ENCODE measurements at places on chromosomes 13 and 19.

- no peak for DNase-seq
- no peak overlapping the region for H3K4me3 ChIP-seq
- H3K36me3 ChIP-seq, result peaks cover 32% of the 10 kb centered on the region
- H3K27ac ChIP-seq, result peak overlapping the region; percentile 59
- peaks cover 28% of the 10 kb centered on the region for H3K4me1 ChIP-seq
- no peaks in the 10 kb centered on the region for H3K27me3 ChIP-seq
Measured at GRCh38 chr19:19039901-19040300, 6.5 kb downstream of the ARMC6 start.

DNA sequence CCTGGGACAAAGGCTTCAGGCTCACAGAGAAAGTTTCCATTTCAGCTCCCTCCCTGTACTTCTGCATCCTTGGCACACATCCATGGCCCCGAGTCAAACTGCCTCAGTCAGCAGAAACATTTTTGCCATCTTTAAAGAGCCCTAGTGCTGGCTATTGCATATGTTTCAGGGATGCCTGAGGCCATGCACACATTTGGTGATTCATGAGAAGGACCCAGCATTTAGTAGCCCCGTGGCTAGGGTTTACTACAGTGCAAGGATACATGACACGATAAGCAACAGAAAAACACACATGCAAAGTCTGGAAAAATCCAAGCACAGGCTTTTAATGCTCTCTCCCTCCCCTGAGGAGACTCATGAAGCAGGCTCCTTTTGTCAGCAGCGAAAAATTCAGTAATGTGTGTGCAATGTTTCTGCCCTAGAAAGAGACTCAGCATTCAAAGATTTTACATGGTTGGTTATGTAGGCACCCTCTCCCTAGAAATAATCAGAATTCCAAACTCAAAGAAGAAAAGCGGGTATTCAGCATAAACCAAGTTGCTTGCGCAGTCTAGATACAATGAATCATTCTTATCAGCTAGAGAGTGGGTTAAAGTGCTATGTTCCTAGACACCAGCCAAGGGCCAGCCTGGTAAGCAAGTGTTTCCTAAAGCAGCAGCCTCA, 17.6 kb downstream of the ACOD1 start:
- H3K27me3 ChIP-seq, result peaks cover 6% of the 10 kb centered on the region
- no peak overlapping the region for H3K27ac ChIP-seq

DNA sequence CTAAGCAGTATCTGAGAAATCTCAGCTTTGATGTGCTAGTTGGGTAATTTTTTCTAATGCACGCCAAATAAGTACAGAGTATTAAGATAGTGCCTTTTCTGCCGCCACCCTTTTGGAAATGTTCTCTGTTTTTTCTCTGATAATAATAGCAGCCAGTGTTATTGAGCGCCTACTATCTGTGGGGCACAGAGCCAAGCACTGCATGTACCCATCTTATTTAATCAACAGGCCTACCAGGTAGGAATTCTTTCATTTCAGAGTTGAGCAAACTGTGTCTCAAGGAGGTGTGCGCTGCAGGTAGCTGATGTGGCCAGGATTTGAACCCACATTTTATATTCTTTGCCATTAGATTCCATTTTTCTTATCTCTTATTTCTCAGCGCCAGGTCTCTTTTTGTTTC, 1.4 kb downstream of the EPN1 start:
- peaks cover 49% of the 10 kb centered on the region for H3K36me3 ChIP-seq
- H3K4me1 ChIP-seq, result peaks cover 63% of the 10 kb centered on the region
- H3K4me3 ChIP-seq, result peak overlapping the region; percentile 100

GRCh38 chr19:15340086-15340485, 7.7 kb upstream of the BRD4 start:
- no peak overlapping the region for H3K27ac ChIP-seq
- H3K4me3 ChIP-seq, result no peak overlapping the region
- H3K4me1 ChIP-seq, result no peaks in the 10 kb centered on the region
- no peak for DNase-seq

- peaks cover 61% of the 10 kb centered on the region for H3K4me1 ChIP-seq
- H3K36me3 ChIP-seq, result peaks cover 14% of the 10 kb centered on the region
- peak overlapping the region; percentile 85 for H3K27ac ChIP-seq
- H3K27me3 ChIP-seq, result no peaks in the 10 kb centered on the region
- DNase-seq, result peak; percentile 30
Measured at GRCh38 chr19:43782311-43782660, 1.5 kb upstream of the KCNN4 start.

DNA sequence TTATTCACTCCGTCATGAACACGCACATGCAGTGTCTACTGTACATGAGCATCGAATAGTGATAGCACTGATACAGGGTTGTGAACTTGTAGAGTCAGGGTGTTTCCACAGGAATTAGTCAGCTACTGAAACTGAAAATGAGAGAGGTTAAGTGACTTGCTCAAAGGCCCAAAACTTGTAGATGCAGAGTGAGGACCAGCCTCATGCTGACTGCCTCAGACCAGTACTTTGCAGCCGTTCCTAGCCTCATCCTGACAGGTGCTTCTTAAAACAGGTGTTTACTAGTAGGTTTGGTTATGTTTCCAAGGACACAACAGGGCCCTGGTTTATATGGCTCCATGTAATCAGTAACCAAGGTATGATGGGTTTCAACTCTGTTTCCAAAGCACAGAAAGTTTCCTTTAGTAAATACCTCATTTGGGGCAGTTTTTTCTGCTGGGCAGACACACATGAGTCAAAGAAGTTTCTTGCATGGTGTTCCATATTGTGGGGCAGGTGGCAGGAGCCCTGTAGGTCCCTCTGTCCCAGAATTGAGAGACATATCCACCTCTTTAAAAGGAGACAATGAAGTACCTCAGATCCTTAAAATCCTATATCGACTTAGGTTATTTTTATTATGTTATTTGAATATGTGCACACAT, 16.0 kb downstream of the FGF9 start:
- H3K27me3 ChIP-seq, result peaks cover 3% of the 10 kb centered on the region
- peak; percentile 14 for DNase-seq
- peaks cover 17% of the 10 kb centered on the region for H3K4me1 ChIP-seq
- no peak overlapping the region for H3K4me3 ChIP-seq

GRCh38 chr19:44682807-44683206, 11.5 kb downstream of the CEACAM19 start:
- peaks cover 16% of the 10 kb centered on the region for H3K27me3 ChIP-seq
- DNase-seq, result no peak
- H3K27ac ChIP-seq, result no peak overlapping the region
- no peak overlapping the region for H3K4me3 ChIP-seq
- peaks cover 23% of the 10 kb centered on the region for H3K4me1 ChIP-seq
- H3K36me3 ChIP-seq, result no peaks in the 10 kb centered on the region

- H3K4me3 ChIP-seq, result no peak overlapping the region
- DNase-seq, result no peak
- H3K36me3 ChIP-seq, result peaks cover 62% of the 10 kb centered on the region
- peaks cover 36% of the 10 kb centered on the region for H3K4me1 ChIP-seq
Measured at GRCh38 chr13:50071379-50071778, 56.1 kb downstream of the KCNRG start.

GRCh38 chr13:112346173-112346898, 29.8 kb upstream of the SPACA7 start:
- H3K4me1 ChIP-seq, result no peaks in the 10 kb centered on the region
- H3K36me3 ChIP-seq, result no peaks in the 10 kb centered on the region
- H3K4me3 ChIP-seq, result no peak overlapping the region
- no peak overlapping the region for H3K27ac ChIP-seq

DNA sequence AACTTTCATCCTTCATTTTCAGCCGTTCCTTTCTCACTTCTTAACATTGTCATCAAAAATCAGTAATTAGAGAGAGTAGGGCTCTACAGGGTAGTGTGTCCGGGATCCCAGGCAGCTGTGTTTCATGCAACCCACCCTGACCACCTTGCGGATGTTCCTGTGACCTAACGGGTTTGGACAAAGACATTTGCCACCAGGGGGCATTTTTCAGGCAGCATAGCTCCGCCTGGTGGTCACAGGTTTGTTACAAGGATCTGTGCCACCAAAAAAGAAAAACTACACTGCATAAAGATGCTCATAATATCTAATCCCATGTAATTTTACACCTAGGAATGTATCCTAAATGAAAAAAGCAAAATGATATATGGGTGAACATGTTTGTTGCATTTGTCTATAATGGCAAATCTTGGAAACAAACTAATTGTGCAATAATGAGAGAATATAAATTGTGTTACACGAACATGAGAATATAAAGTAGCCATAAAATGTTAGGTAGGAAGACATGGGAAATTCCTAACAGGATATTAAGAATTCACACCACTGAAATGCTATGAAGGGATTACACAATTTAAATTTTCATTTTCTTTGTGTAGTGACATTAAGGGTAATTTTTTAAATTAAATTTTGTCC, 123.0 kb downstream of the SLC7A1 start:
- H3K36me3 ChIP-seq, result no peaks in the 10 kb centered on the region
- no peak overlapping the region for H3K27ac ChIP-seq
- peak; percentile 67 for DNase-seq
- no peak overlapping the region for H3K4me3 ChIP-seq
- H3K4me1 ChIP-seq, result peaks cover 2% of the 10 kb centered on the region

DNA sequence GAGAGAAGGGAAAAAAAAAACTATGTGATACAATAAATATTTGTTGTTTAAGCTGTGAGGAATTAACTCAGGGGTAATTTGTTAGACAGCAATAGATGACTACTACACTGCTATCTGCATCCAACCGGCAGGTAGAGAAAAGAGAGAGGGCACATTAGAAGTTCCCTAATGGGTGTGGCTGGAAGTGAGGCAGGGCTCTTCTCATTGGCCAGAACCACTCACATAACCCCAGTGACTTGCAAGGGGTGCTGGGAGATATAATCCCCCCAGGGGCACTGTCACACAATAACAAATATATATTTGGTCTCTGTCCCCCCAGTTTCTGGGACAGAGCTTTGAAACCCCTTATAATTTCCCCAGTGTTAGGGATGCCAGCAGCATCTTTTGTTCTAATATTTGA, 24.3 kb downstream of the FGF21 start:
- no peak overlapping the region for H3K27ac ChIP-seq
- no peak for DNase-seq
- H3K4me1 ChIP-seq, result peaks cover 5% of the 10 kb centered on the region
- H3K4me3 ChIP-seq, result no peak overlapping the region
- peaks cover 7% of the 10 kb centered on the region for H3K27me3 ChIP-seq

DNA sequence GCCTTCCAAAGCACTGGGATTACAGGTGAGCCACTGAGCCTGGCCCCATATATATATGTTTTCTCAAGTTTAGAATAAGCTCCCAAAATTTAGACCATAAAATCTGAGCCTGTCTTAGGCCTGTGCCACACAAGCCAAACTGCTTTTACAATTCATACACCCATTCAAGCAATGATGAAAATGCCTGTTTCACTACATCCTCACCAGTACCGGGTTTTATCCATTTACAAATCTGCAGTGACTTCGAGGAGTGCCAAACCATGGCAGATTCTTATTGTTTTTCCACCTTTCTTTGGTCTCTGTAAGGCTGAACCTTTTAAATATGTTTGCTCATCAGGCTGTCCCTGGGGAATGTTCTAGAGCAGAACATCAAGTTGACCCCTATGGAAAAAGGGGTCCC, 9.6 kb upstream of the NFIC start:
- no peak for DNase-seq
- H3K36me3 ChIP-seq, result no peaks in the 10 kb centered on the region
- H3K27me3 ChIP-seq, result peaks cover 7% of the 10 kb centered on the region
- H3K27ac ChIP-seq, result peak overlapping the region; percentile 1
- peaks cover 25% of the 10 kb centered on the region for H3K4me1 ChIP-seq

DNA sequence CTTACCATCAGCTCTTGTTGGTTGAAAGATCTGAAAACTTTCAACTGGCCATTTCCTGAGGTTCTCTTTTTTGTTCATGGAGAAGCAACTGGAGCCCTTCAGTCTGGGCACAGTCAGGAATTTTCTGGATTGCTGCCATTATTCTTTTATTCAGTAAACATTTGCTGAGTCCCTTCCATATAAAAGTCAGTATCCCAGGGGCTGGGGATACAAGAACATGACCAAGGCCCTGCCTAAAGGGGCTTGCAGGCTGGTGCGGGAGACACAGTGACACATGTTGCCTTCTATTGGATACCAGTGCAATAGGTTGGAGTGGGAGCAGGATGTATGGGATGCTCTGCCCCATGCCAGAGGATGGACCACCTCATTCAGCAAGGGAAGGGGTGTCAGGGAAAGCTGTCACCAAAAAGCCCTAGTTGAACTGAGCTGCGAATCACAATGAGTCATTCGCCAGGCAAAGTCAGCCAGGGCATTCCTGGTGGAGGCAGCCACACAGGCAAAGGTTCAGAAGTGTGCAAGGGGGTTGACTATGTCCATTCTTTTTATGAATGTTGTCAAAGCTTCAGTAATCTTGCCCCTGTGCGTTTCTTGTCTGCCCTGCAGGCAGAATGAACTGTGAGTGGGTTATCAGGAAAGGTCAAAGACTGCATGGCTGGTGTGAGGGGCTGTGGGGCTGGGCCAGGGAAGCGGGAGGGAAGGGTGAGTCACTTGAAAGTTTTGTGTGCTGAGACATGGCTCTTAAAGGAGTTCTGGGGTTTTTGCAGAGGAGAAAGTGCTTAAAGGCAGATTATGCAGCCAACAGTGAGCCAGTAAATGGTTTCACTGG, 395.9 kb downstream of the KCNRG start:
- H3K36me3 ChIP-seq, result no peaks in the 10 kb centered on the region
- H3K27ac ChIP-seq, result peak overlapping the region; percentile 41
- peaks cover 13% of the 10 kb centered on the region for H3K4me1 ChIP-seq
- no peak overlapping the region for H3K4me3 ChIP-seq
- peaks cover 4% of the 10 kb centered on the region for H3K27me3 ChIP-seq

GRCh38 chr13:74528734-74529513, 394.7 kb upstream of the KLF12 start:
- no peaks in the 10 kb centered on the region for H3K4me1 ChIP-seq
- H3K27me3 ChIP-seq, result peaks cover 7% of the 10 kb centered on the region

GRCh38 chr13:102220681-102221228, 181.1 kb downstream of the FGF14 start:
- DNase-seq, result no peak
- no peaks in the 10 kb centered on the region for H3K4me1 ChIP-seq
- H3K36me3 ChIP-seq, result no peaks in the 10 kb centered on the region
- no peak overlapping the region for H3K27ac ChIP-seq
- H3K27me3 ChIP-seq, result peaks cover 4% of the 10 kb centered on the region
- H3K4me3 ChIP-seq, result no peak overlapping the region

DNA sequence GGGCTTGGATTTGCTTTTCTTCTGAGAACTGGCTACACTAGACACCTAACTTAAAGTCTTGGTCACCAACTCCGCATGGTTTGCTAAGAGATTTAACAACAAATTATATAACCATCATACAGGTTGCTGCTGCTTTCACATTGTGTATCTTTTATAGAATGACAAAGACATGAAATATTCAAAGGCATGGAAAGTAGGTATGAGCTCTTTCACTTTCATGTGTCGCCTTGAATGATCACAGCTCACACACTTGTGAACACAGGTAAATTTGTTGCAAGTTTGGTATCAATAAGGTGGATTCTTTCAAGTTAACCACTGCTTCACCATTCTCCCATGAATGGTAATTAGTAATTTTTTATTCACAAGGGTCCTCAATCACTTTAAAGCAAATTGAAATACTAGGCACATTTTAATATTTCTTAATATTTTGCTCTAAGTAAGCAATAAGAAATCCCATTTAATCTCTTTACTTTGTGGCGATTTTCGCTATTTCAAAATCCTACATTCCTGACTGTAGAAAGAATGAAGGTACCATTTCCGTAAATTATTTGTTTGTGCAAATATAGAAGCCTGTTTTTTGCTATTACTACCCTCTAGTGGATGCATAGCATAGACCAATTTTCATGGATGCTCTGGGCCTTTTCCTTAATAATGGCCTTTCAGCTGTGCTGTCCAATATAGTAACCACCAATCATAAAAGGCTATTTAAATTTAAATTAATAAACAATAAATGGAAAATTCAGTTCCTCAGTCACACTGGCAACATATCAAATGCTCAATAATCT, 45.5 kb upstream of the FREM2 start:
- H3K4me1 ChIP-seq, result no peaks in the 10 kb centered on the region
- no peak overlapping the region for H3K27ac ChIP-seq
- no peaks in the 10 kb centered on the region for H3K27me3 ChIP-seq
- DNase-seq, result no peak
- no peaks in the 10 kb centered on the region for H3K36me3 ChIP-seq
